Activated T-helper 17 cell treated with anti-CD3 and anti-CD28 coated beads, Interleukin-2, amount 50 U/mL, for 72 hours (primary cell): ENCODE measurements at places on chromosomes 7 and 10. TPM values are rescaled to one million over a fixed set of nuclear protein-coding genes. Genes with fewer than 3 reads are reported as not detected.

- ATAC-seq = peak; percentile 38
Measured at GRCh38 chr7:151759591-151760042, 117.3 kb downstream of the PRKAG2 start.

- ATAC-seq = peak; percentile 75
Measured at GRCh38 chr7:7795630-7796121, 77.3 kb upstream of the RPA3 start.

DNA sequence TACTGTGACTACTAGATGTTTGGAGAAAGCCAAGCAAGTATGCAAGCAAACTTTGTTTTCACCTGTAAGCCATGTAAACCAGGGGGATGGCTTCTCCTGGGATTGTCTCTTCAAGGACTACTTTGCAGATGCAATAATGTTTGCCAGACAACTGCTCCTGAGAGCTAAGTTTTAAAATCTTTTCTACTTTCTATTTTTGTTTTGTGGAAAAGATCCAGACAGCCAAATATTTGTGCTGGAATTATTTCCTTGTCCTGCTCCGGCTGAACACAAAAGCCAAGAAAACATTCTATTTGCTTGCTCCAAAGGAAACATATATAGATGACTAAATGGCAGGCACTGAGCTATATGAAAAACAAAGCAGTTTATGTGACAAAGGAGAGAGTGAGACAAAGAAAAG lies 51.6 kb downstream of the TFPI2 start:
- ATAC-seq = no peak

GRCh38 chr7:137266764-137267163 lies 76.8 kb downstream of the PTN start:
- ATAC-seq = no peak

DNA sequence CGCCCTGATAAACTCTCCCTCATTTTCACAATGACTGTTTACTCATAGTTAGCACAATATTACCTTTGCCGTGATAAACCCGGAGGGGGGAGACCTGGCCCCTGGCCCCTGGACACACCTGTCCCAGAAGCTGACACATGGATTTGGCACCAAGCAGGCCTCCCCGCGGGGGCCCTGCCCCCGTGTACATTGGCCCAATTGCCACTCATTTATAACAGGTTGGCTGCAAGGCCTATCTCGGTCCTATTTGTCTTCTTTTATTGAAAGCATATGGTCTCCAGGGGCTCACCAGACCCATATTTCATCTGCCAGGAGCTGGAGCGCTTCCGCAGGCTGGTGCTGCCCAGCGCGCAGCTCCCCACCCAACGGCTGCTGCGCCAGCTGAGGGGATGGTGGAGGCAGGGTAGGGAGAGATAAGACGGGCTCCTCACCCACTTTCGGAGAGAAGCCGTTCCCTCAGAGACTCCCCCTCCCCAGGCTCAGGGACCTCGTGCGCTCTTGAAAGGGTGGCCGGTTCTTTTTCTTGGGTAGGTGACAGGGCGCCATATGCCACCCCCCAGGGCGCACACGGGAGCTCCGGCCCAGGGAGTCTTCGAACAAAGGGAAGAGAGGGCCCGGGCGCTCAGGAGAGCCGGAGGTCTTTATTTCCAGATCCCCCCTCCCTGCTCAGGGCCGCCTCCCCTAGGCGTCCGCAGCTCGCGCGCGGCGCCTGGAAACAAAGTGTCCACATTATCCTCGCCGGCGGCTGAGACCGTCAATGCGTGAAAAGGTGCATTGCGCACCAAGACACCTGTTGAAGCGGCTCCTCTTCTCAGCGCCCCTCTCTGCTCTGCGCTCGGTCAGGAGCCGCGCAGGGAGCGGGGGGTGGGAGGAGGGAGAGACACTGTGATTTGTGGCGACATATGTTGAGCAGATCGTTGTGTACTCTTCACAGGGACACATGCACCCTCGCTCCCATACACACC lies 4.3 kb upstream of the NEUROG3 start:
- no peak for ATAC-seq

Gene ARMS2
- total RNA-seq = not detected
